ENCODE measurements at places on chromosomes 6 and 20. TPM values are rescaled to one million over a fixed set of nuclear protein-coding genes. Genes with fewer than 3 reads are reported as not detected.
A peak's percentile ranks its signal among the peaks of the same experiment; 100 is the strongest.

- peak; percentile 3 for DNase-seq
Observed at GRCh38 chr6:164640956-164641355, 668.4 kb downstream of the C6orf118 start.

- DNase-seq, result no peak
Observed at GRCh38 chr6:73980096-73980495, 284.1 kb downstream of the CD109 start.

- DNase-seq, result peak; percentile 56
Observed at GRCh38 chr6:37525460-37526357, 26.0 kb upstream of the CCDC167 start.

The TPBG gene
- total RNA-seq, result 16.6 TPM

The CHMP4B gene
- total RNA-seq, result 56.0 TPM

DNA sequence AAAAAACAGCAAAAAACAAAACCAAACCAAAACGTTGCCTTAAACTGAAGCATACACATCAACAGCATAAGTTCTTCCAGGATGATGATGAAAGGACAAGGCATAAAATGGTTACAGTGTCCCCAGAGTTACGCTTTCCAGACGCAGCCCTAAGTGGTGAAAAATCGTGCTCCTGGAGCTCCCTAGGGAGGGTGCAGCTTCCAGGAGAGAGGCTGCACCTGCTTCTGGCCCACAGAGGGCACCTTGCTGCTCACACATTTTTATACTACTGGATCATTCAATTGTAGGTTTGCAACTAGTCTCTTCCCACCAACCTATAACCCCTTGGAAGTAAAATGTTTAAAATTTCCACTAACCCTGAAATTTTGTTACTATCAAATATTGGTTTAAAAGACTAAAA lies 115.0 kb downstream of the PRKN start:
- no peak for DNase-seq

- DNase-seq, result no peak
Observed at GRCh38 chr6:1200081-1200408, 111.9 kb upstream of the FOXQ1 start.

DNA sequence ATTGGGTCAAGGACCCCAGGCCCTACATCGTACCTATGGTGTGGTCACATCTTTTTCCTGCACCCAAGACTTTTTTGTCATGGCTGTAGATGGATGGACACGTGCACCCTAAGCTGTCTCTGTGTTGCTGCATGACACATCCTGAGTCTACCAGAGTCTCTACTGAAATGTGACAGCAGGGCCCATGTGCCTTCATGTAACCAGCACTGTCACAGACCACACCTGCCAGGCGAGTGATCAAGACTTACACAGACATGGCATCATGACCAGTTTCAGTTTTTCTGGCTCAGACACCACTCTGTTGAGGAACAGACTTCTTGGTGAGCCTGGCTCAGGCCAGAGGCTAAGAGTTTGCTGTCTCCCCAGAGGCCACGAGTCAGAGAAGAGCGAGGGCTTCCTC lies 7.6 kb downstream of the PRND start:
- no peak for DNase-seq

DNA sequence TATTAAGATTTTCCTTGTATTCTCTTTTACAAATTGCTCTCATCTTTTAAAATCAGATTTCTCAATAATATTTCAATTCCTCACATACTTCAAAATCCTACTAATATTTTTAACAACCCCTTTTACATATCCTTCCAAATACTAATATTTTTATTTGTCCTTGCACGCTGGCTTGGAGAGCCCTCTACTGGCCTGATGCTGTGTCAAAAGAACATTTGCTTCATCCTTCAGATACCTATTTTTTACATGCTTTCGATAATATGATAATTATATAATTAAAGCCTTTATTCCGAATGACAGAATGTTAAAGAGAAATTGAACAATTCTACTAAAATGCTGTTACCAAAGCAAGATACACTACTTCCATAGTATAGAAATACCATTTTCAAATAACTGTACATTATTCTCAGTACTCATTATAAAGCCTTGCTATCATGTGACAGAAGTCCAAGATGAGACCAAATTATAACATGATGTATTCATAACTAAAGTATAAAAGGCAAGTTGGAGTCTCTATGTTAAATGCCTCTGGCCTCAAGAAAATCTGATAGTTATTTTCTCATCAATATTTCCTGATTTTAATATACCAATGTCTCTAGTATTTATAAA lies 39.0 kb upstream of the PLN start:
- peak; percentile 37 for DNase-seq

DNA sequence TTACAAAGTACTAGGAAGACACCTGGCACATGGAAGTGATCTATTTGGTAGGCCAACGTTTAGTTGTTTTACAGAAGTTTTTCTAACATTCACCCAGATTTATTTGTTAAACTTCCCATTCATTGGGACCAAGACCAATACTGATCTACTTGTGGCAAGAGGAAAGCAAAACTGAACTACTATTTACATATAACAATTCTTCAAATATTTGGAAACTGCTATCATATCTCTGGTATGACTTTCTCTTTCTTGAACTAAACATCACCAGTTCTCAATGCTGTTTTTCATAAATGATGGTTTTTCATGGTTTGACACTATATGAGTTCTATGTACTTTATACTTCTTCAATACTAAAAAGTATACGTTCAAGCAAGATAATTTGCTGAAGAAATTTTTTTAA lies 189.2 kb downstream of the ASCC3 start:
- DNase-seq, result no peak

The DEFB116 gene
- total RNA-seq, result not detected

DNA sequence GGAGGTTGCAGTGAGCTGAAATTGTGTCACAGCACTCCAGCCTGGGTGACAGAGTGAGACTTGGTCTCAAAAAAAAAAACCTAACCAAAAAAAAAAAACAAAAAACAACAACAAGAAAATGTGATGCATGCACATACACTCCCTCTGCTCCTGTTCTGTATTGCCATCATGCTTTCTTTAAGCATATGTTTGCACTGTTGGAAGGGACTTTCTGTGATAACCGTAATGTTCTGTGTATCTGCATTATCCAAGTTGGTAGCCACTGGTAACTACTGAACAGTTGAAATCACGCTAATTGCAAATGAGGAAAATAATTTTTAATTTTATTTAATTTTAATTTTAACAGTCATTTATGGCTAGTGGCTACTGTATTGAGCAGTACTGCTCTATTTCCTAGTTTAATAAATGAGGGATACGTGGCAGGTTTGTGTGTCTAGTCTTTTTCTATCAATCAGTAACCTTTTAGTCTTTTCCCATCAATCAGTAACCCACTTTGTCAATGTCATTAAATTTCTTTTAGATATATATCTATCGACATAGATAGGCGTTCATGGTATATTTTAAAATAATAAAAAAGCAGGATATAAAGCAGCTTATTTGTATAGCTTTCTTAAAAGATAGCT lies 135.6 kb downstream of the ASCC3 start:
- no peak for DNase-seq

DNA sequence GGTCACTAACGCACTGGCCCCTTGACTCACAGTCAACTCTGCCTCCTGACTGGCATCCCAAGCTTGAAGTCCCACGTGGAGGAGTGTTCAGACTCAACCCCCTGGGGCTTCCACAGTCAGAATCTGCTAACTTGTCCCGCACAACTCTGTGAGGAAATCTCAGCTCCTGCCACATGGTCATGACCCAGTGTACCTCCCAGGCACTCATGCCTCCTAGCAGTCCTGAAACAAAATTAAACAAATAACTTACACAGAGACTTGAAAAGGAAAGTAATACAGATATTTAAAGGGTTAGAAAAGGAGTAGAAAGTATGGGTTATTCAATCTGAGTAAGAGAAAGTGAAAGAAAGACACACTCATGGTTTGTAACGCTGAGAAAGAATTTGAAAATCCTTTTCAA lies 134.9 kb downstream of the GMDS start:
- no peak for DNase-seq

The SERAC1 gene
- 14.2 TPM for total RNA-seq

The C4B gene
- total RNA-seq, result 38.0 TPM

DNA sequence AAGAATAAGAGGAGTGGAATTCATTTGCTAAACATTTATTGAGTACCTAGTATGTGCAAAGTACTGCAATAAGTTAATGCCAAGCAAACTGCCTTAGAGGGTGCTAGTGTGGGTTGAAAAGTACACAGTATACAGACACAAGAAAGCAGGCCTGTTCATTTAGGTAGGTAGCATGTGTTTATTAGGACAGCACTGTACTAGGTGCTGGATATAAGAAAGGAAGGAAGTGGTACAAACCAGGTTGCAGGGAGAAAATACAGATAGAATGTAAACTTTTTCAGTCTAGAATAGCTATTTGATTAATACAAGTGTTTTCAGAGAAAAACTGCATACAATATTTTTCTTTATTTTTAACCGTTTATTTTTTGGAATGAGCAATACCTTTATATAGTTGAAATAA lies 68.1 kb downstream of the PHF20 start:
- no peak for DNase-seq

GRCh38 chr20:22775671-22776139 lies 191.3 kb upstream of the FOXA2 start:
- DNase-seq, result no peak

DNA sequence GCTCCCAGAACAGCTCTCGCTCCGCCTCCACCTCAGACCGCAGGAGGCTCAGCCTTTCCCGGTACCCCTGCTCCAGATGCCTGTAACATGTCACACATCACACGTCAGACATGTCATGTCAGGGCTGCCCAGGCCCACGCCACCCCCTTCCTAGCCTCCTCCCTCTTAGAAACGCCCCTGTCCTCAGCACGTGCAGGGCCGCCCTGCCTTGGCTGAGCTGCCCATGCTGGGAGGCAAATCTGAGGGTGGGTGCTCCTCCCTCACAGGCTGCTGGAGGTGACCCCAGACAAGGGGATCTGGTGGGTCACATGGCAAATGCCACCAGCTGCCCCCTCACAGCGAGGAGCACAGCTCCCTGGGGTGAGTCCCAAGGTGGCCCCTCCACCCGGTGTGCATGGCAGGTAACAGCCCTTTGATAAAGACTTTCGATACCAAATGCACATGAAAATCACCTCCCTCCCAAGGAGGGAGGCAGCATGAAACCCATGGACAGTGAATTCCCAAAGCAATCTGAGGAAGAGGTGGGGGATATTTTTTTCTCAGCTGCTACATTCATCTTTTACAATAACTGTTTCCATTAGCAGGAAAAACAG lies 84.1 kb downstream of the GINS1 start:
- DNase-seq, result no peak
